Panc1 (cell line): ENCODE measurements at places on chromosomes 4 and X.

GRCh38 chrX:45783002-45783401 is 582.3 kb upstream of the DIPK2B start:
- DNase-seq = no peak

DNA sequence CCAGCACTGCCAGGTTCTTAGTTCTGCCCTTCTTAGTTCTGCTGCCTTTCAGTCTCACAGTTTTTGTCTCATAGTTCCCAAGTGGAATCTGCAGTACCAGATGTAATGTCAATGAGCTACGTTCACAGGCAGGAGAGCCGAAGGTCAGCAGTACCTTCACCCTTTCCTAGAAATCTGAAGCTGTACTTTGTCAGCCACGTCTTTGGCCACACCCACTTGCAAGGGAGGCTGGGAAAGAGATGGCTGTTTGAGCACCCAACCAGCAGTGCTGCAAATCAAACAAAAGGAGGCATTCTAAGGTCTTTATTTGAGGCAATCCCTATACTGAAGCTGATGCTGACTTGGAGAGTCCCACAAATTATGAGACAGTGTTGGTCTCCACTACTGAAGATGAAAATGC is 199.1 kb upstream of the NPY2R start:
- DNase-seq = no peak

GRCh38 chr4:38275331-38276100 is 315.3 kb downstream of the PTTG2 start:
- no peak for DNase-seq

DNA sequence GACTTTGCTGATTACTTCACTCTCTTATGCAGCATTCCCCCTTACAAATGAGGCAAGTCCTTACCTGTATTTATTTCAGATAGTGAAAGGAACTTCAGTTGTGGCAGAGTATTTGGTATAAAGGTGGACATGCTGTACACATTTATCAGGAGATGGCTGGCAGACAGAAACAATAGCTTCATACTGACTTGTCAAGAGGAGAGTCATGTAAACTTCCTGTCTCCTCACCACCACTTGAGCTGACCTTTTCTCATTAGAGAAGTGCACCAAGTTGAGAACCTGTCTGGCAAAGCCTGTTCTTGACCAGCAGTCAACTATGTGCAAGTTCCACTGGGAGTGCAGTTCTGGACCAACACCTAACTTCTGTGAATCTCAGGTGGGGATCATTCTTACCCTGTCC is 80.8 kb downstream of the LARP1B start:
- DNase-seq = no peak

DNA sequence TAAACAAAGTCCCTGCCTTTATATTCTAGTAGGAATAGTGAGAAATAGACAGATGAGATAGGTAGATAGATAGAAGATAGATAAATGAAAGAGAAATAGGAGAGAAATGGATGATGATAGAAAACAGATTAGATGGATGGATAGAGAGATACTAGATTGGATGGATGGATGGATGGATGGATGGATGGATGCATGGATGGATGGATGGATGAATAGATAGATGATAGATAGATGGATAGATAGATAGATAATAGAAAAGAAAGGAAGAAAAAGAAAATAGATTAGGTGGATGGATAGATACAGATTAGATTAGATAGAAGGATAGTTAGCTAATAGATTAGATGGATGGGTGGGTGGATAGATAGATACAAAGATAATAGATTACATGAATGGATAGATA is 33.2 kb upstream of the WDR17 start:
- DNase-seq = no peak

- DNase-seq = no peak
These were observed 201.9 kb upstream of the PPARGC1A start for GRCh38 chr4:24091639-24092233.

DNA sequence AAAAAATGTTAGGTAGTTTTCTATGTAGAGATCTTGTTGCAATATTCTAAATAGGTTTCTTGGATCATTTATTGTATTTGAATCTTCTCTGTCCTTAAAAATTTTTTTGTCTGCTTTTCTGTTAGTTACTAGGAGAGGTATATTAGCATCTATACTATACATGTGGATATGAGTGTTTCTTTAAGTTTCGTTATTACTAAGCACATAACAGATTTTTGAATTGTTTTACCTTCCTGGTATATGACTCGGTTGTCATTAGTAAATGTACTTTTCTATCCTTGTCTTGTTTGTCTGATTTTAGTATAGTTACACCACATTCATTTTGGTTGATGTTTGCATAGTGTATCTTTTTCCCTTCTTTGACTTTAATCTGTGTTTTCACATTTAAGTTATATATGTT is 20.2 kb downstream of the PYURF start:
- no peak for DNase-seq

DNA sequence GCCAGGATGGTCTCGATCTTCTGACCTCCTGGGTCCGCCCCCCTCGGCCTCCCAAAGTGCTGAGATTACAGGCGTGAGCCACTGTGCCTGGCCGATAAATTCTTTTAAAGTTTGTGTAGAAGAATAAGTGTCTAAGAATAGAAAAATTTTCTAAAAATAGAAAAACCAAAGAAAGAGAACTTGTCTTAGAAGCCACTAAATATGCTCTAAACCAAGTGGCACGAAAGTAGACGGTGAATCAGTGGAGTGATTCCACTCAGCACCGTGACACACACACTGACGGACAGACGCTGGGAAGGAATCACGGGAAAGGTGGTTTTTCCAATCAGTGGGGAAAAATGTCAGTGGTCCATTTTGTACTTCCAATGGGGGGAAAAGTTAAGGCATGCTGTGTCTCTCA is 72.7 kb upstream of the PSAPL1 start:
- no peak for DNase-seq

DNA sequence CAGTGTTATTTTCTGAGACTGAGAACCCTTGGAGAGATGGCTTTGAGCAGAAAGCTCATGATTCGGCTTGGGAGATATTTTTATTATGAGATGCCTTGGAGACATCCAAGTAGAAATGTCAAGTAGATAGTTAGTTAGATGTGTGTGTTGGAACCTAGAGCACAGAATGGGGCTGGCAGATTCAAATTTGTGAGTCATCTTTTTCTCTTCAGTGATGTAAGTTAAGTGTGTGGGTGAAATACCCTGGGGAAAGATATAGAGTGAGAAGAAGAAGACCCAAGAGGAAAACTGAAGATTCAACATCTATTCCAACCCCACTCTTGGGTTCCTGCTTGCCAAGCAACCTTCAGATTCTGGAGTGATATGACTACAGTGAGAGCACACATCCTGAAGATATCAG is 580.8 kb upstream of the AMOT start:
- no peak for DNase-seq
